AG04449 (cell line): ENCODE measurements at places on chromosomes 16 and 17.

DNA sequence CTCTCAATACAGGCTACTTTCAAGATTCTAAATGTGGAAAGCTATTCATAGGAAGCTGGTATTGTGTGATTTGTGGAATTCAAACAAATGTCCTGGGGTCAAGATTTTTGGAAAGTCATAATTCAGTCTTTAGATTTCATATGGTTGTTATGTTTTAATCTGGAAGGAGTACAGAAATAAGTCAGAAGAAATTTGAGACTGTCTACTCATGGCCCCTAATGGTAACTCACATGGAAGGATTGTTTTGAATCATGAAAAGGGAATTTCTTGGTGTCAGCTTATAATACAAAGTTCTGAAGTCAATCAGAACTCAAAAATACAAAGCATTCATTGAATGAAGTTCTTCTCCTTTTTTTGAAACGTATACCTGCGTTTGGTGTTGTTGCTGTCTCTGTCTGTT is 3.1 kb downstream of the KCNJ2 start:
- no peak for DNase-seq

DNA sequence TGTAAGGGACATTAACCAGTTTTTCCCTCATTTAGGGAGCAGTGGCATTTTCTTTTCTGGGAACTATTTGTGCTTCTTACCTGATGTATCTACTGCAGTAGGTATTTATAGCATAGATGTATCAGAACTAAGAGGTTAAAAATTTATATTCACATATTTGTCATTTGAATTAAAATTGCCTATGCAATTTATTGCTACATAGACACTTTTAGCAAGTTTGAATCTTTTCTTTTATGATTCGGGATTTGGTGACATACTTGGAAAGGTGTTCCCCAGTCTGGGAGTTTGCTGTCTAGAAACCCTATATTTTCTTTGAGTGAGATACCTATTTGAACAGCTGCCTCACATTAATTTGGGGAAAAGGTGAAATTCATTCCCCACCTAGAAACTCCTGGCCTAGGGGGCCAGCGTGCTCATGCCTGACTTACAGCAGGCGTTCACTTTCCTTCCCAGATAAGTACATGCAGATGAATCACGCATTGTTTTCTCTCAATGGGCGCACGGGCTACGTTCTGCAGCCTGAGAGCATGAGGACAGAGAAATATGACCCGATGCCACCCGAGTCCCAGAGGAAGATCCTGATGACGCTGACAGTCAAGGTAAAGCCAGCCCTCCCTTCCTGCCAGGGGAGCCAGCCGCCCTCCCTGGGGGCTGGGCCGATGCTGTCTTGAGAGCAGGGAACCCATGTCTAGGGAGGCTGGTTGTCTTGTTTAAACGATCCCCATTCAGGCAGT is 73.8 kb downstream of the SDR42E1 start:
- no peak for DNase-seq

GRCh38 chr17:56675876-56676660 is 82.6 kb downstream of the NOG start:
- no peak for DNase-seq

GRCh38 chr17:59387351-59388068 is 56.1 kb downstream of the YPEL2 start:
- DNase-seq: no peak

- no peak for DNase-seq
Observed at GRCh38 chr17:78353834-78354233, 6.0 kb downstream of the SOCS3 start.
